Nephron progenitor cell (in vitro differentiated cells): ENCODE measurements at places on chromosomes 1 and 21.
A peak's percentile ranks its signal among the peaks of the same experiment; 100 is the strongest.

- peaks cover 28% of the 10 kb centered on the region for H3K36me3 ChIP-seq
- no peak for DNase-seq
- no peaks in the 10 kb centered on the region for H3K4me1 ChIP-seq
- H3K27me3 ChIP-seq: no peaks in the 10 kb centered on the region
- H3K4me3 ChIP-seq: no peak overlapping the region
Measured at GRCh38 chr21:15860541-15860940, 130.8 kb downstream of the USP25 start.

- no peak for DNase-seq
- no peaks in the 10 kb centered on the region for H3K4me1 ChIP-seq
- no peaks in the 10 kb centered on the region for H3K36me3 ChIP-seq
- no peak overlapping the region for H3K4me3 ChIP-seq
Measured at GRCh38 chr21:22728091-22728490, 1729.9 kb downstream of the NCAM2 start.

GRCh38 chr1:156198831-156199349 is 5.0 kb downstream of the SLC25A44 start:
- H3K27me3 ChIP-seq: peaks cover 3% of the 10 kb centered on the region
- H3K27ac ChIP-seq: no peak overlapping the region
- H3K36me3 ChIP-seq: peaks cover 12% of the 10 kb centered on the region
- H3K4me1 ChIP-seq: peaks cover 18% of the 10 kb centered on the region
- no peak overlapping the region for H3K4me3 ChIP-seq

GRCh38 chr1:219963432-219963831 is 35.1 kb upstream of the SLC30A10 start:
- H3K36me3 ChIP-seq: peaks cover 15% of the 10 kb centered on the region
- no peaks in the 10 kb centered on the region for H3K4me1 ChIP-seq
- no peak overlapping the region for H3K4me3 ChIP-seq
- H3K27me3 ChIP-seq: no peaks in the 10 kb centered on the region

GRCh38 chr1:30683699-30684098 is 39.7 kb downstream of the MATN1 start:
- peaks cover 66% of the 10 kb centered on the region for H3K27me3 ChIP-seq
- peaks cover 43% of the 10 kb centered on the region for H3K4me1 ChIP-seq
- H3K4me3 ChIP-seq: no peak overlapping the region
- no peak overlapping the region for H3K27ac ChIP-seq
- no peaks in the 10 kb centered on the region for H3K36me3 ChIP-seq

- peaks cover 14% of the 10 kb centered on the region for H3K4me1 ChIP-seq
- no peak overlapping the region for H3K27ac ChIP-seq
- no peaks in the 10 kb centered on the region for H3K36me3 ChIP-seq
- no peak overlapping the region for H3K4me3 ChIP-seq
Measured at GRCh38 chr1:4605158-4605557, 49.3 kb upstream of the AJAP1 start.

DNA sequence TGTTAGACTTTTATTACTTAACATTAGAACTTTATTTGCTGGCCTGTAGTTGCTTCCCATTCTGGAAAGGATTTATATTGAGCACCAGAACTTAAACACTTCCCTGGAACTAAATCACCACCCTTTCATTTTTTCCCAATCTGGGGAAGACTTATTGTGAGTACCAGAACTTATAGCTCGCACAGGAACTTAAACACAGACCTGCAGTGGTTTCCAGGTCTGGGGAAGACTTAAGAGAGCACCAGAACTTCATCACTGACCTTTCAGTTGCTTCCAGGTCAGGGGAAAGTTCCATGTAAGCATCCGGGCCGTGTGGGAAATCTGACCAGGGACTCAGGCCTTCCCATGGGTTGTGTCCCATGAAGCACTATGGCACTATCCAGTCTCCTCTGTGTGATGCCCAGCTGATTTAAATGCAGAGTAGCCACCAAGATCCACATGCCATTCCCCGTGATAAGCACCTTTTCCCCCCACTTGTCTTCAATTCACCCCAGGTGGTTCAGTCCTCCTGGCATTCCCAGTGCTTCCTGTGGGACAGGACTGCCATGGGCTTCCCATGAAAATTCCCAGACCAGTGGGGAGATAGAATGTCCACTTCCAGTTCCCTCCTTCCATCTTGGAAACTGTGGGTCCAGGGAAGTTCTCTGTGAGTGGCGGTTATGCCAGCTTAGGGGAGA is 48.9 kb downstream of the C4BPA start:
- H3K36me3 ChIP-seq: no peaks in the 10 kb centered on the region
- H3K4me1 ChIP-seq: no peaks in the 10 kb centered on the region
- DNase-seq: no peak
- no peak overlapping the region for H3K4me3 ChIP-seq
- H3K27ac ChIP-seq: no peak overlapping the region

- H3K36me3 ChIP-seq: no peaks in the 10 kb centered on the region
- H3K27ac ChIP-seq: no peak overlapping the region
- no peak for DNase-seq
- H3K4me3 ChIP-seq: no peak overlapping the region
Measured at GRCh38 chr1:4944911-4945310, 290.5 kb downstream of the AJAP1 start.

- H3K4me3 ChIP-seq: no peak overlapping the region
- H3K36me3 ChIP-seq: no peaks in the 10 kb centered on the region
- DNase-seq: no peak
- H3K27ac ChIP-seq: no peak overlapping the region
Measured at GRCh38 chr1:111878649-111879048, 110.8 kb downstream of the KCND3 start.

DNA sequence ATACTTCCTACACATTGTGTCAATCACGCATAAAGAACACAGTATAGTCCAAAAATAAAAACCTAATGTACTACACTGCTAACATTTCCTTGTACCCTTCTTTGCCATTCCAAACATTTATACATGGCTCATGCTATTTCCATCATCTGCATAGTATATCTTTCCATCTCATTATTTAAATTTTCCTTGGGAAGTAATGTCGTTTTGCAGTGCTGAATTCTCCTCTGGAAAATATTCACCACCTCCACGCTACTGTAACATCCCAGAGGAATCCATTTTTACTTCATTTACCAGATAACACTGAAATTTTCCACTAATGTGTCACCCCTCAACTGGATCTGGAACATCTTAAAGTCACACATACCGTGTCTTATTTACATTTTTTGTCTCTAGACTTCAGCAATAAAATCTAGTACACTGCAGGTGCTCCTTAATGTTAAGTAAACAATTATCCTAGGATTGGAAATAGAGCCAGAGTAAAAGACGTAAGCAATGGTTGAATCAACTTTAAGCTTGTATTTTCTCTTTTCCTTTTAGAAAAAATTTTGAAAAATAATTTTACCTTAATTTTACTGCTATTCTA is 881.0 kb downstream of the AMY1C start:
- no peaks in the 10 kb centered on the region for H3K36me3 ChIP-seq
- no peaks in the 10 kb centered on the region for H3K4me1 ChIP-seq
- no peak overlapping the region for H3K27ac ChIP-seq
- H3K27me3 ChIP-seq: no peaks in the 10 kb centered on the region

DNA sequence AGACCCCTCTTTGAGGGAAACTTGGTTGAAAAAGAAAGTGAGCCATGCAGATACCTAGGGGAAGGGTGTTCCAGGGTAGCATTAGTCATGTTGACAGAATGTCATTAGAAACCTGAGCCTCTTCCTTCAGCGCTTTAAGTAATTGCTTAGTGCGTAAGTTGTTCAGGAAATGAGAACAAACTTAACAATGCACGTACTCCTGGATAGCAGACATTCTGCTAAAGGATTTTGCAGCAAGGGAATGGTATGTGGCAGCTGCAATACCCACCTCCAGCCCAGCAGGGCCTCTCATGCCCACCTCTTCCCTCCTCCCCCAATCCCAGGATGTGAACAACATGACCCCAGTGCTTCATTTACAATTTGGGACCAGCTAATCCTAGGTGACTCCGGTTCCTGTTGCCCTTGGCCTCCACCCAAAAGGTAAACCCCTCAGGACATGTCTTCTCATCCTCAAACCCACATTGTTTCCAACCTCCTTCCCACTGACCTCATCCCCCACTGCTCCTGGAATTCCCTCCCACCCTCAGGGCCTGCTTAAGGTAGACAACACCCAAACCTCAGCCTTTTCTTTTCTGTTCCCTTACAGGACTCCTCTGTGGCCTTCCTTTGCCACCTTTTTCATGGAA is 98.0 kb upstream of the BCAR3 start:
- peak overlapping the region; percentile 16 for H3K4me3 ChIP-seq
- peaks cover 3% of the 10 kb centered on the region for H3K27me3 ChIP-seq
- H3K4me1 ChIP-seq: peaks cover 26% of the 10 kb centered on the region
- H3K27ac ChIP-seq: peak overlapping the region; percentile 42
- H3K36me3 ChIP-seq: no peaks in the 10 kb centered on the region

DNA sequence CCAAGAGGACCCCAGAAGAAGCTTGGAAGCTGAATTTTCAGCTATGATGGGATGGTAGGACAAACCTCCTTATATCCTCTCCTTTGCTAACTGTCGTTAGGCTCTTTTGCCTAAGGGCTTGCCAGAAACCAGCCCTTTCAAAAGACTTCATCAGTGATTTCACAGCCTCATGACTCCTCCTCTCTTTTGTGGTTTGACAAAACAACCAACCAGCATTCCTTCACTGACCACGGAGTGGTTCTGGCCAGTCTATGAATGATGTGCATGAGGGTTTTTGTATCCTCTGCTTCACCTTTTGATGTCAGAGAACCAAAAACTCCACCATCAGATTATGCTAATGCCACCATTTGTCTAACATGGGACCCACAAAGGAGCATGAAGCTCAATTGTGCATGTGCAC is 116.9 kb upstream of the COA6 start:
- no peaks in the 10 kb centered on the region for H3K4me1 ChIP-seq
- no peaks in the 10 kb centered on the region for H3K36me3 ChIP-seq
- peaks cover 3% of the 10 kb centered on the region for H3K27me3 ChIP-seq
- H3K4me3 ChIP-seq: no peak overlapping the region
- no peak for DNase-seq

DNA sequence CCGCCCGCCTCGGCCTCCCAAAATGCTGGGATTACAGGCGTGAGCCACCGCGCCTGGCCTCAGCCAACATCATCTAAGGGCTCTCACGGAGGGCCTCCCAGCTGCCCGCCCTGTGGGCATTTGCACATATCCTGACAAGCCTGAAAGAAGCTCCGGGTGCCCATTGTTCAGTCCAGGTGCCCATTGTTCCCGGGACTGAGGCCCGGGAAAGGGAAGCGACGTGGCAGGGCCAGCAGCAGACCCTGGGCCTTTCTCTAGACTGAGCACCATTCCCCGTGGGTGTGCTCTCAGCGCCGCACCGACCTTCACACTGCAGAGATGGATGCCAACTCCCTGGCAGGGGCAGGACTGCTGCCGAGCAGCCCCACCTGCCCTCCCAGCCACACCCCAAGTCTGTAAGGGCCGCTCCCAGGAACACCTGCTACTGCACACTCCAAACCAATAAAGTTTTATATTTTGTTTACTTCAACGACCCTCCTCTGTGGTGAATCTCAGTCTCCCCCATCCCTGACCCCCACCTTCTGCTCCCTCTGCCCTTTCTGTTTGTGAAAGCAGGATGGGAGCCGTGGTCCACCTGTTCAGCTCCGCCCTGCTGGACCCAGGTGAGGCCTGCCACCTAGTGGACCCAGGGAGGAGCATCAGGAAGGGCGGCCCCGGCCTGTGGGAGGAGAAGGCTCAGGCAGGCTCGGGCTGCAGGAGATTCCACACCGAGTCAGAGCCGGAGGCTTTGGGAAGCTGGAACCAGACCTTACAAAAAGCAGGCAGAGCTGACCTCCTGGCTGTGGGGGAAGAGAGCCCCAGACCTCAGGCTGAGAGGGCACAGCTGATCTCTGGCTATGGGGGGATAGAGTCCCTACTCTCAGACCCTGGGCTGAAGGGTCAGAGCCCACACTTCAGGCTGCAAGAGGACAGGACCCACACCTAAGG is 1.1 kb upstream of the TMEM82 start:
- DNase-seq: peak; percentile 75
- H3K4me3 ChIP-seq: peak overlapping the region; percentile 35
- H3K4me1 ChIP-seq: peaks cover 38% of the 10 kb centered on the region
- no peak overlapping the region for H3K27ac ChIP-seq
- H3K36me3 ChIP-seq: no peaks in the 10 kb centered on the region

DNA sequence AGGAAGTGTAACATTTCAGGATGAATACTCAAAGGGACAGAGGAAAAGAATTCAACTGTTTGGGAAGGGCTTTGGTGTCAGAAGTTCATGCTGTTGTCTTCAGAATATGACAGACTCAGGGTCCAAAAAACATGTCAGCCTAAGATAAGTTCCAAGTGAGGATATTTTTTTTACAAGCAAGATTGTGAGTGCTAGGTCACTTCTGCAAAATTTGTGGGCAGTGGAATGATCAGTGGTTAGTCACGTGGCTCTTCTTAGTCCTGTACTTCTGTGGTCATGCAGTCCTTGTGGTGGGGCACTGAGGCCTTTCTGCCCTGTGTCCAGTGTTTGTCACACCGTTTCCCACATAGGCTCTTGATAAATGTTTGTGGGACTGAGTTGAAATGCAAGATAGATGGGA is 5.2 kb downstream of the RGL1 start:
- DNase-seq: no peak
- no peak overlapping the region for H3K4me3 ChIP-seq
- H3K27me3 ChIP-seq: peaks cover 10% of the 10 kb centered on the region

- no peak overlapping the region for H3K27ac ChIP-seq
- peaks cover 95% of the 10 kb centered on the region for H3K36me3 ChIP-seq
- H3K27me3 ChIP-seq: no peaks in the 10 kb centered on the region
- H3K4me1 ChIP-seq: no peaks in the 10 kb centered on the region
- H3K4me3 ChIP-seq: no peak overlapping the region
Measured at GRCh38 chr1:167782946-167783345, 61.2 kb downstream of the MPZL1 start.

- H3K27me3 ChIP-seq: peaks cover 45% of the 10 kb centered on the region
- H3K4me1 ChIP-seq: no peaks in the 10 kb centered on the region
- peak overlapping the region; percentile 84 for H3K4me3 ChIP-seq
- no peaks in the 10 kb centered on the region for H3K36me3 ChIP-seq
- DNase-seq: no peak
- no peak overlapping the region for H3K27ac ChIP-seq
Measured at GRCh38 chr1:67308136-67308535, 463 bp downstream of the IL12RB2 start.

GRCh38 chr1:17059391-17060305 is 5.8 kb upstream of the SDHB start:
- no peak overlapping the region for H3K27ac ChIP-seq
- no peaks in the 10 kb centered on the region for H3K36me3 ChIP-seq
- H3K4me3 ChIP-seq: no peak overlapping the region
- H3K27me3 ChIP-seq: peaks cover 42% of the 10 kb centered on the region
- DNase-seq: peak; percentile 71
- H3K4me1 ChIP-seq: peaks cover 35% of the 10 kb centered on the region

DNA sequence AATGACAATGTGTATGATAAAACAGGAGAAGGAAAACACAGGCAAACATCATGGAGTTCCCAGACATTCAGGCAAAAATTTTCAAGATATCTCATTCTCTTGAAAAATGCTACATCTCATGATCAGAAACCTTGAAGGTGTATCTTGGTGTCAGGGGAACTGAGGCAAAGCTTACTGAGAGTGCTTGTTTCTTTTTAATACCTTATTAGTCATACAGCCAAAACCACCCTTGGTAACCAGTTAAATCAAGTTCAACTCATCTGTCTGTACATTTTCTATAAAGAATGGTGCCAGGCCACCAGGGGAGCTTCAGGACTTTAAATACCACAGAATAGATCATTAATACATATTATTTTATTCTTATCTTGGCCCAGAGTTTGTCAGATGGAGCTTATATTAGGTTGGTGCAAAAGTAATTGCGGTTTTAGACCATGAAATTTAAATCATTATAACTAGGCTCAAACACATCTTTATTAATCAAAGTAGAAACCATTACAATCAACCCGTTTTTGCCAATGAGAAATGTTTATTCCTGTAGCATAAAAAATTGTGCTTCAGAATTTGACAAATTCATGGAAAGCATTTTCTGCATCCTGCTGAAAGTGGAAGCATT is 1036.0 kb downstream of the AMY1C start:
- no peak for DNase-seq
- H3K4me1 ChIP-seq: no peaks in the 10 kb centered on the region
- no peaks in the 10 kb centered on the region for H3K27me3 ChIP-seq
- H3K27ac ChIP-seq: no peak overlapping the region
- H3K4me3 ChIP-seq: no peak overlapping the region
